ENCODE measurements at places on chromosomes 5 and 9.

DNA sequence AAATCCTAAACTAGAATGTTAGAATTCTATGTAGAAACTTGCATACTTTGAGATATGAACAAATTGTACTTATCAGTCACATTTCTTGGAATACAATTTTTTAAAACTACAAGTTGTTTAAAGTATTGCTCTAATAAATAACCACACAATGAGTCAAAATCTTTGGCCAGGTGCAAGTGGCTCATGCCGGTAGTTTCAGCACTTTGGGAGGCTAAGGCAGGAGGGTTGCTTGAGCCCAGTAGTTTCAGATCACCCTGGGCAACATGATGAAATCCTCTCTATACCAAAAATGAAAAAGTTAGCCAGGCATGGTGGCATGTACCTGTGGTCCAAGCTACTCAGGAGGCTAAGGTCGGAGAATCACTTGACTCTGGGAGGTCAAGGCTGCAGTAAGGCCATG is 257.8 kb downstream of the COX7C start:
- no peak for DNase-seq

DNA sequence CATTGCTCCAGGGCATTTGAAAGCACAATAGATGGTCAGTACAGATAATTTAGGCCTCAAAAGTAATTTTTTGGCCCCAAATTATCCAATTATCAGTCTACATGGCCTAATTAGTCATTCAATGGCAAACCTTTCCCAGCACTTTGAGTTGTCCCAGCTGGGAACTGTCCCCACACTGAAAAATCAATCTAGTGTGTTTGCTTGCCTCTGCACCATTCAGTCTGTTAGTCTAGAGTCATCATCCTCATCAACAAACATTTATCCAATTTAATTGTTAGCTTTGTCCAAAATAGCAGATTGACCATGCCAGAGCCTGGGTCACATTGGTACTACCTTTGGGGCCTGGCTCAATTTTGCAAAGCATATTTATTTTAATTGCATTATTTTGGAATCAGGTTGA is 13.9 kb downstream of the NR4A3 start:
- DNase-seq, result no peak

GRCh38 chr9:95752129-95752731 is 123.3 kb upstream of the ERCC6L2 start:
- DNase-seq, result no peak

- DNase-seq, result no peak
These were observed 50.7 kb downstream of the P4HA2 start for GRCh38 chr5:132176987-132177386.

GRCh38 chr5:177553671-177554429 is 513 bp downstream of the FAM193B start:
- peak; percentile 35 for DNase-seq

- DNase-seq, result no peak
These were observed 50.1 kb upstream of the CD180 start for GRCh38 chr5:67246546-67247268.

DNA sequence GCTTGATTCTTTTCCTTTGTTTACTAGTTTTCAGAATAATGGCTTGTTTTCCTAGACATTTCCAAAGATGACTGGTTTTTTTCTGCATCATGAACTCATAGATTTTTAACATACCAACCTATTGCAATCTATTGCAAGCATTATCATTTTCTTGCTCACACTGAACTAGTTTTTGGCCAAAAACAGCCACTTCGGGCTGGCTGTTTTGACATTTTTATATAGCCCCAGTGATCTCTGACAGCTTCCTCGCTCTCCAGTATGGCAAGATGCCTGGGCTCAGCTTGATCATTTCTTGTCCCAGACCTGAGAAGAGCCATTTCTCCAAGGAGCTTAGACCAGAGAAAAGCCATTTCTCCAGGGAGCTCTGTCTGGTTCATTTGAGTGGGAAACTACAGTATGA is 94.3 kb upstream of the MAMDC2 start:
- DNase-seq, result no peak

Measured in activated CD4-positive, alpha-beta T cell treated with anti-CD3 and anti-CD28 coated beads, Interleukin-2, amount 50 U/mL, for 1 hour (primary cell).